ENCODE measurements at places on chromosomes 1 and 21.

DNA sequence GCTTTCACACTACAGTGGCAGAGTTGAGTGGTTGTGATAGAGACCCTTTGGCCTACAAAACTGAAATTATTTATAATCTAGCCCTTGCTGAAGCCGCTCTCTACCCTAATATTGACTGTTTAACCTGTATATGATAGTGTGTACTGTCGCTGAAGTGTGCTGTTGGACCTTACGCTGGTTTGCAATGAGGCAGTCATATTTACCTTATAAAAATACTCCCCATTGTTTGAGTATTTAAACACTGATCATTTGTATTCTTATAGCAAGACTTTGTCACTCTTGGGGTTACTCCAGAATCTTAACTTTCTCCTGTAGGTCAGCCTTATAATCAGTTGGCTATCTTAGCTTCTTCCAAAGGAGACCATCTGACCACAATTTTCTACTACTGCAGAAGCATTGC is 56.3 kb downstream of the SMG7 start:
- no peak for DNase-seq

GRCh38 chr1:60421965-60422364 is 348.4 kb upstream of the C1orf87 start:
- no peak for DNase-seq

GRCh38 chr1:20069874-20070273 is at the start of gene PLA2G5:
PLA2G5 (plus strand) TSS chr1:20070194; CDS start chr1:20084831, 14,637 bp downstream.
- no peak for DNase-seq

- DNase-seq, result no peak
Observed at GRCh38 chr1:179547021-179547535, 28.7 kb downstream of the NPHS2 start.

DNA sequence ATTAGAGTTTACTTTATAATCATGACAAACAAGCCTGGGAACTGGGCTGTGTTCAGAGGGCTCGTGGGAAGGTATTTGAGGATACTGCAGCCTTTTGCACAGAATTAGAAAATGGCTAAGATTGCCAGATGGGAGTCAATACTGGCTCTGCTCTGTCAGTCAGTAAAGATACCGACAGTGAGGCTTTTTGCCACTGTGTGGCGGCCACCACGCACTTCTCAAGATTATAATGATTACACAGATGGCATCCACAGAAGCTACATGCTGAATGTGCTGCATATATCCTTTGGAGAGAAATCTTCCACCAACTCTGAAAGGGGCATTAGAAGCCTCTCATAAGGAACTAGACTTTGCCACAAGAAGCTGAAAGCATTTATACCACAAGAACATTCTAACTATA is 213.4 kb upstream of the PTBP2 start:
- DNase-seq, result no peak

- DNase-seq, result no peak
Observed at GRCh38 chr1:100361511-100362089, 9.3 kb downstream of the CDC14A start.

Measured in T-helper 1 cell (primary cell).